ENCODE measurements at places on chromosomes 7 and 10. TPM values are rescaled to one million over a fixed set of nuclear protein-coding genes. Genes with fewer than 3 reads are reported as not detected.

DNA sequence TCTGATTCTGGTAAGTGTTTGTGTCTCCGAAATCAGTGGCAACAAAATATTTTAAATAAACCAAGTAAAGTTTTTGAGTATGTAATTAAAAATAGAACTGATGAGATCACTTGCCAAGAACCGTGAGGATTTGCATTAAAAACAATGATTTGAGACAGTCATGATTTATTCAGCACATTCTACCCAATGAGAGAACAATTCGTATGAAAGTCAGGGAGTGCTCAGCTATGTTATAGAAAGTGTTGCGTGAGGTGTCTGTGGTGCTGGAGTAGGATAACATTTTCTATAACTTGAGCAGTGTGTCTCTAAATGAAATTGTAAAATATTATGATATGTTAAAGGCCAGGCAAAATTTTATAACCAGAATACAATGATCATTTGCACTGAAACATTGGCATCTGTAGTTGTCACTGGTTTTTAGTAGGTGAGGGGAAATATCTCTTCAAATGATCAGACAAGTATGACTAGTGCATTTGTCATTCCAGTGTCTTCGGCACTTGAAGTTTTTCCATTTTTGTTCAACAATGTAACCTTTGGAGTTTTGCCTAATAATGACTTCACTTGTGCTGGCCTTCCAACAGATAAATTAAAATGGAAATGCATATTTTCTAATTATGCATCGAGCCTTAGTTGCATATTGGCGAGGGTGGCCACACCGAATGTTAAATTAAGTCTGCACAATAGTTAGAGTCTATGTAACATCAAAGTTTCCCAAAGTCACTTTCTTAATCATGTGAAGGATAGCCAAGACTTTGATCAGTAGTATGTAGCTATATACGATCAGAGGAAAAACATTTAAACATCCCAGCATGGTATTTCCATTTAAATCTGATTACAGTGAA is 335.9 kb downstream of the GFRA1 start:
- no peak for DNase-seq

DNA sequence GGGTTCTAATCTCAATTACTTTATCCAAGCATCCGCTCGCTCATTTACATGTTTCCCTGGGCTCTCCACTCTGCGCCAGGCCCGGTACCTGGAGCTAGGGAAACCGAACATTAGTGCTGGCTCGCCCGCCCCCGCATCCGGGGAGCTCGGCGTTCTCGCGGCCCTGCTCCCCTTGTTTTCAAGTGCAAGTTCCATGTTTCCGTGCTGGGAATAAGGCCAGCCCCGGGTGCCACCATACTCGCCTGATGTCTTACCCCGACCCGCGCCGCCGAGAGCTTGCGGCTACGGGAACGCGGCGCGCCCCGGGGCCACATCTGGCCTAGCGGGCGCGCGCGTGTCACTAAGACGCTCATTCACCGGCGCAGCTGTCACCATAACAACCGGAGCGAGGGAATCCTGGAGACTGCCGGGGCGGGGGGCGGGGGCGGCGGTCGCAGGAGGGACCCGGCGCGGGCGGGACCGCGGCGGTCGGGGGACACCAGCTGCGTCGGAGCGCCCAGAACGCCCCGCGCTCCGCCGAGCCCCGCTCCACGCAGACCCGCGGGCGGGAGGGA is at the start of gene NEURL1:
Gene NEURL1, plus strand, starts transcription at position 344 of the 554 bp plus-strand sequence. CDS start 683 bp downstream, outside the sequence.
- peak; percentile 66 for DNase-seq

- DNase-seq: no peak
Measured at GRCh38 chr7:148866362-148866761, 17.7 kb downstream of the EZH2 start.

- no peak for DNase-seq
Measured at GRCh38 chr10:131785121-131785460, 115.7 kb upstream of the PPP2R2D start.

The SKAP2 gene
- polyA plus RNA-seq: 47.4 TPM

The ADIRF gene
- 31.5 TPM for polyA plus RNA-seq

Data from spinal cord (tissue), 10 donors.